Omental fat pad (tissue), 4 donors: ENCODE measurements at places on chromosomes 2 and 18. TPM values are rescaled to one million over a fixed set of nuclear protein-coding genes. Genes with fewer than 3 reads are reported as not detected.

DNA sequence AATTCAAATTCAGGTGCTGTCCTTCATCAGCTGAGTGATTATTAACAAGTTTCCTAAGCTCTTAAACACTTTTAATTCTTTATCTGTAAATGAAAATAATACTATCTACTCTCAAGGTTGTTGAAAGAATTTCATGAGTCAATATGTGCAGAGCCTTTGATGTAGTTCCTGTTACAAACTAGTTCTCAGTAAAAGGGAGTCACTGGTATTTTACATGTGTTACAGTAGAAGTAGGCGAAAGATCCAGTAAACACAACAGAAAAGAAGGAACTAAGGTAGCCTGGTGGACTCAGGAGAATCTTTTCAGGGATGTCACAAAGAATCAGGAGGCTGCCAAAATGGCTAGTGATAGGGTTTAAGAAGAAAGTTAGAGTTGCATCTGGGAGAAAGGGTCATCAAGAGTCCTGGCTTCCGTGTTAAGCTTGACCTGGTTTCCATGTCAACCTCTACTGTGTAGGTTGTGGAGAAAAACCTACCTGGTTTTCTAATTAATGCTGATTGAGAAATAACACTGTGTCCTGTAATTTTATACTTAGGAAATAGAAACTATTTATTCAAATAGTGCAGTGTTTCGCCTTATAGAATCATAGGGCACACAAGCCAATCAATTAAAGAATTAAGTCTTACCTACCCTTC is 58.3 kb upstream of the TRIB2 start:
- no peak for DNase-seq

GALM gene
- total RNA-seq, result 23.5 TPM

DNAJC5G gene
- total RNA-seq, result not detected

DNA sequence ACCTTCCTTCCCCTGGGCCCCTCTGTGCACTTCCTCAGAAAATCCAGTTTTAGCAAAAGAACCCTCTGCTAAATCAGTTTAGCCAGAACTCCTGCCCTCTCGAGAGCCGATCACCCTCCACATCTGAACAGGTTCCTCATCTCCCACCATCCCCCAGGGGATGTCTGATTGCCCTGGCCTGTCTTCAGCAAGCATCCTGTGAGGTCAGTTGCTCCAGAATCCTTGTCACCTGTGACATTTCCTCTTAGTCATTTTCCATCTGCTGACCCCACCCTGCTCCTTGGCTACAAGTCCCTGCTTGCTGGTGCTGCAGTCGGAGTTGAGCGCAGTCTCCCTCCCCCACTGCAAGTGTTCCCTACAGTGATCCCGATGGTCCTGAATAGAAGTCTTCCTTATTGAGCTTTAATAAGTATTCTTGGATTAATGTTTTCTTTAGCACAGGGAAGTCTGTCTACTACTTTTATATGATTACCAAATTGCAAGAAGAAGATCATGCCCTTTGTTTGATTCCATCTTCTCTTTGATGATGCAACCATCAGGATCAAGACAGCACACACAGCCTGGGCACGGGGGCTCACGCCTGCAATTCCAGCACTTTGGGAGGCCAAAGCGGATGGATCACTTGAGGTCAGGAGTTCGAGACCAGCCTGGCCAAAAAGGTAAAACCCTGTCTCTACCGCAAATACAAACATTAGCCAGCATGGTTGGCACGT is 30.9 kb upstream of the UBE2F start:
- DNase-seq, result no peak

DNA sequence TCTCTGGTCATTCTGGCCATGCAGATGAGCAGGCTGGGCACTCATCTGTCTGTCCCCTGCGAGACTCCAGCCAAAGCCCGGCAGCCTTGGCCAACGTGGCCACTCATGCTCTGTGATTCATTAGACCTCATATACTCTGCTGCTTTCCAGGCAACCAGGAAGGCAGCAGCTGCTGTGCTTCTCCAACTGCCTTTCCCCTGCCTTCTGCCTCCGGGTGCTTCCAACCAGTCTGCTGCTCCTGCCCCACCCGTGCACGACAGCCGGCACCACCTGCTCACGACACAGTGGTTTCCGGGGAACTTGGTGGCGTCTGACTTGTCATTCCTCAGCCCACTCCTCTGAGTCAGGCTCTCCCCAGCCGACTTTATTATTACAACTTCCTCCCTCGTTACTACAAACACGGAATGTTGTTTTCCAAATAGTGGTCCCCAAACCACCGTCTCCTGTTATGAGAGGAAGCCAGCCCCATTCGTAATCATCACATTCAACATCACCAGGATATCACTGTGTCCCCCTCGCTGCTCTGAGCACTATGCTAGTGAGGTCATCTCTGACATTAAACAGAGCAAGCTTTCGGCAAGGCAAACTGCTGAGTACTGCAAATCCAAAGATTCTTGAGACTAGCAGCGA is 392.4 kb downstream of the ALK start:
- DNase-seq, result no peak

GRCh38 chr18:77079954-77080682 is 52.5 kb downstream of the MBP start:
- DNase-seq, result no peak

EGR4 gene
- total RNA-seq, result not detected

EMX1 gene
- 0.38 TPM for total RNA-seq

DNA sequence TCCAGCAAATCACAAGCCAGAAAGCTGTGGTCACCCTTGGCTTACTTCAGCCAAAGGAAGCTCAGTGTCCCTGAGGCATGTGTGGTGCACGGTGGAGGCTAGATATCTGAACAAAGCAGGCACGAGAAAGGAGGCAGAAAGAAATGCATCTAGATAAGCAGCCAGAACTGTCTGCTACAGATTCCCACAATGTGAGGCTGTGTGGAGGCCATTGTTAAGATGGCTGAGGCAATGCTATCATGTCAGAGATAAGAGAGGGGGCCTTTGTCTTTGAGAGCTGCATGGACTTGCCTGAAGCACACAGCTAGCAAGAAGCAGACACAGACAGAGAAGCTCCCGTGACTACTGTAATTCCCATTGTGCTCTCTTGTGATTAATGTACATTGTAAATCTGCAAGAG is 110.5 kb upstream of the LYPD6 start:
- DNase-seq, result no peak

DNA sequence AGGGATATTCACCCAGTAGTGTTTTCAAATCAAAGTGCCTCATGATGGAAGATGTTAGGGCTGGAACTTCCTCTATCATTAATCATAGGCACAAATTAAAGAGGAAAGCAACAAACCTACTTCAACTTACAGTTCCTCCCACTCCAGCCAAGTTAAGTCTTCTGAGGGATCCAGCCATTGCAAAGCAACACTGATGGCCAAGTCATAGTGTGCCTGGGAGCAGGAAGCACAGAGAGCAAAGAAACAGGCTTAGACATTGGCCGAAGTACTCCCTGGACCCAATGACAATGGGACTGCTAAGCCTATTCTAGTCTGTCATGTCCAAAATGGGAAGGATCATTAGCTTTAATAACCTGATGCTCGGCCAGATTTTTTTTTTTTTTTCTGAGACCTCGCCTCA is 7.0 kb downstream of the C2orf80 start:
- no peak for DNase-seq

DNA sequence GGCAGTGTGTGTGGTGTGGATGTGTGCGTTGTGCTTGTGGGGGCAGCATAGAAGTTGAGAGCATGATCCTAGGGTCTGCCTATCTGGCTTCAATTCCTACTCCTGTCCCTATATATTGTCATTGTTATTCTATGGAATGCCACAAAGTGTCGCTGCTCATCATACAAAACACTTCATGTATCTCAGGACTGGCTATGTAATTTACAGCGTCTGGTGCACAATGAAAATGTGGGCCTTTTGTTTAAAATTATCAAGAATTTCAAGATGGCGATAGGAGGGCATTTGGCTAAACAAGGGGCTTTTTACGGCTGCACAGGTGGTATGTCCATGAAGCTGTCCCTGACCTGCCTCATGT is 3.4 kb downstream of the SERPINB2 start:
- DNase-seq, result no peak

GRCh38 chr18:21575656-21576055 is 24.8 kb downstream of the ESCO1 start:
- no peak for DNase-seq

- no peak for DNase-seq
Measured at GRCh38 chr2:20023688-20024087, 11.2 kb upstream of the MATN3 start.

- no peak for DNase-seq
Measured at GRCh38 chr2:71879509-71880184, 268.0 kb downstream of the CYP26B1 start.

- no peak for DNase-seq
Measured at GRCh38 chr2:222320436-222321395, 21.9 kb upstream of the PAX3 start.

- no peak for DNase-seq
Measured at GRCh38 chr2:37375741-37376288, 31.4 kb downstream of the QPCT start.

GRCh38 chr2:72035518-72036172 is 112.0 kb downstream of the CYP26B1 start:
- no peak for DNase-seq

DNA sequence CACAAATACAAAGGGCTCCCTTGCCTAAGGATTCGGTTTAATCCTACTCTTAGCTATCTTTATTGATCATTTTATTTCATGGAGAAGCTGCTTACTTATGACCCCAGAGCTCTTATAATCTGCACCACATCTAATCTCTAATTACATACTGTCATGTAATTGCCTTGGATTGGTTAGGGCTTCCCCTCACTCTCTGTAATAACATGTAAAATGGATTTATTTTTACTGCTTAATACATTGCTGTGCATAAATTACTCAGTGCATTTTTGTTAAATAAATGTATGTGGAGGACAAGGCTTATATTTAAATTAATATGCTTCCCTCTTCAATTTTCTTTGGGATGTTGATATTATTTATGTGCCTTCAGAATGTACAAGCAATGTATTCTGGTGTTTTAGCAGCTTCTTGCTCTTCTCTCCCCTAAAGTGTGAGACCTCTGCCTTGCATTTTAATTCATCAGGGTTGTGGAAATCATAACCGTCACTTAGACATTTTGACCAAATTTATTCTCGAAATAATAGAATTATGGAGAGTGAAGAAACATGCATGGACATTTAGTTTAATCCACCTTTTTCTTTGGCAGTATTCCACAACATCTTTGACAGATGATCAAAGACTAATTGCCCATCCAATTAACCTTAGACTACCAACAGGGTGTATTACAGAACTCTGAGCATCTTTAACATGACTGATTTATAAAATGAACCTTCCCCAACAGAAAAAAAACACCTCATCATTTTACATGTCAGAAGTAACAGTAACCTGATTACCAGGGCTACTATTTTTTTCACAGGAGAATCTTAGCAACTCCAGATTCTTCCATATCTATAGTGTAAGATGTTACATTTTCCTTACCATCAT is 692.6 kb downstream of the LRRTM4 start:
- no peak for DNase-seq

GRCh38 chr18:45212181-45213039 is 402.9 kb upstream of the SLC14A2 start:
- DNase-seq, result peak; percentile 62

- DNase-seq, result no peak
Measured at GRCh38 chr2:36450466-36451196, 95.1 kb downstream of the CRIM1 start.

DNA sequence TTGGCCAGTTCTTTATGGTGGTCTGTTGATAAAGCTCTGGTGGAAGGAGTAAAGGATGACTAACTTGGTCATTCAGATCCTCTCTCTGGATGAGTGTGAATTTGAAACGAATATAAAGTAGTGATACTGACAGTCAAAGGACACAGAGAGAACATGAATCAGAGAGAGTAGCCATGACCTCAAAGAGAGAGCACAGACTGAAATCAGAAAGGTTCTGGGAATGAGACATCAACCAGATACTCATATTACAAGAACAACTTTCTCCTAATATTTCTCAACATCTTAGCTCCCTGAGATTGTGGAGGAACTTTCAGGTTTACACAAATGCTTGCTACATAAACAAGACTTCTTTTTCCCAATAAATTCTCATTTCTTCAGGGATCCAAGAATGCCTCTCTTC is 849.1 kb upstream of the CHAC2 start:
- DNase-seq, result no peak

TDRD15 gene
- not detected for total RNA-seq

- no peak for DNase-seq
Measured at GRCh38 chr2:858646-859045, 92.0 kb upstream of the SNTG2 start.

DNA sequence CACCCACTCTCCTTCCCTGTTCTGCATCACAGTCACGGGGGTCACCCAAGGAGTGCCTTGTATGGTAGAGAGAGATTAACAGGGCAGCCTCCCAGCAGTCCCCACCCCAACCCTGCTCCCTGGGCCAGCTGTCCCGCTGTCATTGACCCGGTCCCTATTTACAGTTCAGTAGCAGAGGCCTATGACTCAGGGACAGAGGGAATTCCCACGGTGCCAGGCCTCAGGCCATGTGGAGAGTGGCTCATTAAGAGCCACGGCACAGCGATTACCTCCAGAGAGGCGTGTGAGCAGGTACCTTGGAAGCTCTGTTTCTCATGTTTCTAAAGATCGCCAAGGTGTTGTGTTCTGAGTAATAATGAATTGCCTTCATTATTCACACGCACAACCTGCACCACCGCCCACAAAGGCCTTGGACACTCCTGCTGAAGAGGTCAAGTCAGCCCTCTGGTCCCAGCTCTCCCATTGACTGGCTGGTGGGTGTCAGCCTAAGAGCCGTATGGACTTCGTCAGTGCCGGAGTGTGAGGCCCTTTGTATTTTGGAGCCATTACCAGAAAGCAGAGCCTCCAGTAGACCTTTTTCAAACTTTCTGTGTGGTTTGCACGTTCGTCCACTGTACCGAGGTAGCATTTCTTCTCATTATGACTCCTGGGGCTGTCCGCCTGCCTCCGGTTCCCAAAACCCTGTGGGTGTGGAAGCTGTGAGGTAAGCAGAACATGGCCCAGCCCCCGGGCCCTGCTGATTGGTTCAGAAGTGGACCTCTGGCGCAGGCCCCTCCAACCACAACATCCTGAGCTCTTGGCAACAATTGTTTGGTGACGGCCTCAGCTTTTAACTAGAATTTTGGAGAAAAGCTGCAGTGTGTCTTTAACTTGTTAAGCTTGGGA is 47.0 kb downstream of the SERTAD2 start:
- peak; percentile 62 for DNase-seq

GRCh38 chr2:81672923-81673322 is 1368.4 kb upstream of the LRRTM1 start:
- DNase-seq, result no peak

FAHD2B gene
- 11.5 TPM for total RNA-seq

VWA3B gene
- not detected for total RNA-seq

TAF4B gene
- total RNA-seq, result 7.4 TPM

ATP6V1B1 gene
- total RNA-seq, result not detected

DNA sequence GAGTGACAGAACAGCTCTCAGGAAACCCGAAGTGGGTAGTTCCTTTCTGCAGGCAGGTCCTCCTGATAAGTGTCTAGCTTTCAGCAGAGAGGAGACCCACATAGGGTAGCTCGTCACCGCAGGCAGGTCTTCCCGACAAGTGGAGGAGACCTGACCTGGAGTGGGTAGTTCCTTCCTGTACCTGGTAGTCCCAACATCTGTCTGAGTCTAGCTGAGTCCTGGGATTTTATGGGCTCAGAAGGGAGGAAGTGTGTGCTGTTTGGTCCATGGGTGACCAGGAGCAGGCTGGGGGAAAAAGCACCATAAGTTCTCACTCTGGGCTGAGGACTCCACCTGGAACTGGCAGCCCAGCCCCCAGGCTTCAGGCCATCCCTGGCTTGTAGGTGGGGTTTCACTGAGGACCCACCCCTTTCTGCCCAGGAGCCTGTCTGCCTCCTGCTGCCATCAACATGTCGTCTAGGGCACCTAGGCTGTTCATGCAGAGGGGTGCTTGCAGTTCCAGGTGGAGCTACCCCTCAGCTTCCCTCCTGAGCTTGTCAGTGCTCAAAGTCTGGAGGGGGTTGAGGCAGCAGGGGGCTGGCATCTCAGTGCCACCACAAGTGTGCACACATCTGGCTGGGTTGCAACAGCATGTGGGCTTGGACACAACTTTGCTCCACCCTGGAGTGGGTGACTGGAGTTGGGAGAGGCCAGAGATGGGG is 9.4 kb downstream of the DYSF start:
- no peak for DNase-seq
